ENCODE measurements at places on chromosomes 12 and 14. TPM values are rescaled to one million over a fixed set of nuclear protein-coding genes. Genes with fewer than 3 reads are reported as not detected.
A peak's percentile ranks its signal among the peaks of the same experiment; 100 is the strongest.

The PZP gene
- total RNA-seq = 0.39 TPM

The SLC22A17 gene
- total RNA-seq = 72.5 TPM

DNA sequence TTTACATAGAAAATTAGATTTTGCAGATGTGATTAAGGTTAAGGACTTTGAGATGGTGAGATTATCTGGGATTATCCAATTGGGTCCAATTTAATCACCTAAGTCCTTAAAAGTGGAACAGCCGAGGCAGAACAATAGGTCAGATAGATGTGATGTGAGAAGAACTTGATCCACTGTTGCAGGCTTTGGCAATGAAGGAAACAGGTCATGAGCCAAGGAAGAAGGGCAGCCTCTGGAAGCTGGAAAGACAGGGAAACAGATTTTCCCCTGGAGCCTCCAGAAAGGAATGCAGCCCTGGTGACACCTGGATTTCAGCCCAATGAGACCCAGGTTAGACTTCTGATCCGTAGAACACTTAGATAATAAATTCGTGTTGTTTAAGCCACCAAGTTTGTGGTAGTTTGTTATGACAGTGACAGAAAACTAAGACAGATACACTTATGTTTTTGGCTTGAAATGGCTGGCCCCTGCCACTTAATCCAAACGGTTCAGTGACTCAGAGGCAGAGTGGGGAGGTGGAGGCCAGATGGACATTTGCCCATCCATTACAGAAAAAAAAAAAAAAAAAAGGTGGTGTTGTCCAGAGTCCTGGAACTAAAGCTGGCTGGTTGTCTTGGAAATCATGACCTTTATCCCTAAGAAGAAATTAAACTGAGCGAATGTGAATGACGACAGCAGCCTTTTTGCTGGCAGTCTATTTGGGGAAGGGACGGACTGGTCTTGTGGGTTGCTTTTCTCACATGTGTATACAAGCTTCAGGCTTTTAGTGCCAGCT lies 181.9 kb upstream of the NRXN3 start:
- peak; percentile 20 for DNase-seq

- no peak for DNase-seq
These were observed 264.1 kb downstream of the KIF21A start for GRCh38 chr12:39178837-39179236.

The LRRC10 gene
- 3.2 TPM for total RNA-seq

The GLIPR1L1 gene
- total RNA-seq = not detected

DNA sequence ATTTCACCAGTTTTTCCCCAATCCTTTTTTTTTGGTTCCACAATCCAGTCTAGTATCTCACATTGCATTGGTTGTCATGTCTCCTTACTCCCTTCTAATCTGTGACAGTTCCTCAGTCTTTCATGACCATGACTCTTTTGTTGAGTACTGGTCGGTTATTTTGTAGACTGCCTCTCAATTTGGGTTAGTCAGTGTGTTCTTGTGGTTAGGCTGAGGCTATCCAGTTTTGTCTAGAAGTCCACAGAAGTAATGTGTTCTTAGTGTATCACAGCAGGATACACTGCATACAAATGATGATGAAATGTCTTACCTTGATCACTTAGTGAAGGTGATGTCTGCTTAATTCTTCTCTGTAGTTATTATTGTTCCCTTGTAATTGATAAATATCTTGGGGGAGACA lies 24.8 kb downstream of the PELI2 start:
- no peak for DNase-seq

The GARIN6 gene
- total RNA-seq = not detected

DNA sequence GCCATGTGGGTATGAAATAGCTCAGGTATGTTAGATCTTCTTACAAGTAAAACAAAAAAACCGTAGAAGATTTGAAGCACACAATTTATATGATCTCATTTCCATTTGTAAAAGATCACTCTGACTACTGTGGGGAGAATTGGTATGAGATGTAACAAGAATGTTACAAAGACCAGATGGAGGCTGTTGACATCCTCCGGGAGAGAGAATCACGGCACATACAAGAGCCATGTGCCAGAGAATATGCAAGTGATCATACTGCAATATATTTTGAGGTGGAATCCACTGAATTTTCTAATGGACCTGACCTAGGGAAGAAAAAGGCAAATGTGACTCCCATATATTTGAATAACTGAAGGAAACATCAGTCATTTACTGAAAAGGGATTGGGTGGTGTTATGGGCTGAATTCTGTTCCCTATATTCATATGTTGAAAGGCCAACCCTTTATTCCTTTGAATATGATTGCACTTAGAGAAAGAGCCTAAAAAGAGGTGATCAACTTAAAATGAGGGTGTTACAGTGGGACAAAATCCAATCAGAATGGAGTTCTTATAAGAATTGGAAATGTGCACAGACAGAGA lies 29.1 kb downstream of the PRB3 start:
- no peak for DNase-seq

DNA sequence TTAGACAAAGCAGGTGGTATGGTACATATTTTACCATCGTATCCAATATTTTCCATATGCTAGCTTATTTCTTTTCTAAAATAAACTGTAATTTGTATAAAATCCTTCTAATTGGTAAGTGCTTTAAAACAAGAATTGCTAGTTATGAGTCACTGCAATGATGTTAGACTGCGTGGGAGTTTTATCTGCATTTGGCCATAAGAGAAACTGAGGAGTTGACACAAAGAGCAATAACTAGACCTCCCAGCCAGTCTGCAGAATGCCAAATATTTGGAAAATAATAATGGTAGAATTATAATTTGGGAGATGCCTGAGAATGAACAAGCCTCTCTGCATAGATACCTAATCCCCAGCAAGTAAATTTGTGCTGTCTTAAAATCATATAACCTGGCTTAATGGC lies 61.7 kb upstream of the PTPRR start:
- DNase-seq = no peak

GRCh38 chr12:112998987-112999767 lies 20.9 kb downstream of the OAS2 start:
- DNase-seq = no peak

GRCh38 chr12:111304642-111305071 lies 64.2 kb downstream of the PHETA1 start:
- no peak for DNase-seq

The PARPBP gene
- 0.47 TPM for total RNA-seq

DNA sequence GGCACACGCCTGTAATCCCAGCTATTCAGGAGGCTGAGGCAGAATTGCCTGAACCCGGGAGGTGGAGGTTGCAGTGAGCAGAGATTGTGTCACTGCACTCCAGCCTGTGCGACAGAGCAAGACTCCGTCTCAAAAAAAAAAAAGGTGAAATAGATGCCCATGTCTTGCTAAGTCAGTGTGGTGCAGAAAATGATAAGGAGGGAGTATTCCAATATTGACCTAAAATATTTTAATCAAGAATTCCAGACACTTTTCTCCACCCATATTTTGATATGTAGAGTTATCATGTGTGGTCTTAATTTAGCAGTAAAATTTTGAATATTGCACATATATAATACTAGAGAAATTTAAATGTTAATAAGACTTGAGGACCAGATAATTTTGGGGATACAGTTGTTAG lies 57.7 kb downstream of the WNK1 start:
- no peak for DNase-seq

The PPP1R36 gene
- total RNA-seq = 0.44 TPM

The OR4Q3 gene
- not detected for total RNA-seq

- no peak for DNase-seq
These were observed 2.5 kb downstream of the OR6C2 start for GRCh38 chr12:55446326-55446725.

The SERPINA10 gene
- not detected for total RNA-seq

DNA sequence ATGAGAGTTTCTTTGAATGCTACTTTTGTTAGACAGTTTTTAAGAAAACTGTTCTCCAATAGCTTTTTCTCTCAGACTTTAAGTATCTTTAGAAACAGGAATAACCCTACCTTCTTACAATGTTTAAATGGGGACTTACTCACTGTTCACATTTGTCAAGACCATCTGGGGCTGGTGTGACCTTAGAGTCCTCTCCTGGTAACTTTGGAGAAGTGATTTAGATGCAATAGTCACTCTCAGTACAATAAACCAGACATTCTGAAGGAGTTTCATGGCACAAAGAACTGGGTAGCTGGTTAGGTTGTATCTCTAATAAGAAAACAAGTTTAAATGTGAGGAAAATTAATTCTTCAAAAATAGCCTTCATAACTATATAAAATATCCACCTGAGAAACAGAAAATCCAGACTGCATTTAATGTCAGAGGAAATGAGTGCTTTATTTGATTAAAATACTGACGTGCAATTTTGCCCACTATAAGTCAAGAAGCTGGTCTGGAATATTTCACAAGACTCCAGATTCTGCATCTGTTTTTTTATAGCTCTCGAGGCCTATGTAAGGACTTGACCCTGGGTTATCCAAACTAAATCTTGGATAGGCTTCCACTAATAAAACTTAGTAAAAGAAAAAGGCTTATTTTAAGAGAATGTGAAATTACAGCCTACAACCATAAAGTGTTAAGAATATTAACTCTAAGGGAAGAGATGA lies 108.7 kb downstream of the PTGER2 start:
- DNase-seq = no peak

GRCh38 chr14:26597071-26597588 lies 703 bp downstream of the NOVA1 start:
- DNase-seq = peak; percentile 29

DNA sequence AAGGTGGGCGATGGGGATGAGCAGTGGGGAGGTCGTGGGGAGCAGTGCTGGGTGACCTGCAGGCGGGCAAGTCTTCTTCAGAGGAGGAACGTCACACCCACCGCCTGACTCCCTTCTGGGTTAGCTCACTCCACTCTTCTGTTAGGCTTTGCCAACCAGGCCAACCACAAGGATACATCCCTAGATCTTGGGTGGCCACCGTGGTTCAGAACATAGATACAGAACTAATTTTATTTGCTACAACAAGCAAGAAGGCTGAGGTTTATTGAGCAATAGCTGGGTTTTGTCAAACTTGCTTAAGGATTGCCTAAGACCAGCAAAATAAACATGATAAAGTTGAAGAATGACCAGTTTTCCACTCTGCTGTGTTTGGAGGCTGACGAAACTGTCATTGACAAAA lies 109.4 kb downstream of the DACT1 start:
- peak; percentile 61 for DNase-seq

- DNase-seq = no peak
These were observed 1374.6 kb downstream of the FSCB start for GRCh38 chr14:43132441-43132840.

DNA sequence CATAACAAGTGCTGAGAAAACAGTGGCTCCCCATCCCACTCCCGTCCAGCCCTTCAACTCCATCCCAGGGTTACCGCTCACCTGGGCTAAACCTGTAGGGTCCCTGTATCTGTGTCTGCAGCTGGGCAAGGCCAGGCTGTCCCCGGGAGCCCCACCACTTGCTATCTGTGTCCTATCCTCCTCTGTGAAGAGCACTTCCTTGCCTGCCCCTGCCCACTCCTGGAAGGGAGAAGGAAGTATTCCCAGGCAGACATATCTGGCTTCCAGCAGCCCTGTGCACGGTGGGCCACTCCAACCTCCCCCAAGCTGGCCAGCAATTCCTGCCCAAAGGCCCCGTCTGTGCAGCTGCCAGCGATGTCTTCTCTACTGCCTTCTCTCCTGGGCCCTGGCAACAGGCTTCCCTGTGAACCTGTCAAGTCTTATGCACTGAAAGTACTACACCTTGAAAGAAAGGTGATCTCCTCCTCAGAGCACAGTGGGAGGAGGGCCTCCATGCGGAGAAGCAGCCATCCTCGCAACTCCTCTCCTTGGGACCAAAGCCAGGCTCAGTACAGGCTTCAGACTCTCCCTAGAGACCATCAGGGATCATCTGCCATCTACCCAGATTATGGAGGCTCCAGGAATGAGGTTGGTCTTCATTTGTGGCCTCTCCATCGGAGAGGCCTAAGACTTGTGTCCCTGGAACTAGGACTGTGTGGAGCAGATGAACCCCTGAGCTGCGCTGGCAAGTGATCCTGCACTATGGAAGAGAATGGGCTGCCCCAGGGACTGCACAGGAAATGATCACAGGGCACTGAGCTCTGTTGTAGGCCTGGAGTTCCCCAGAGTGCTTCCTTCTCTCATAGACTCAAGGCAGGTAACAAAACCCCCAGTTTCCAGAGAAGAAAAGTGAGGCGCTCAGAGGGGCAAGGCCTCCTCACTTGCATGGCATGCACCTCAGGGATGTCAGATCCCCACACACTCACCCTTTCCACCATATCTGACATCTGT lies 663.6 kb downstream of the BCL11B start:
- no peak for DNase-seq

The SIX6 gene
- total RNA-seq = not detected

GRCh38 chr14:38291681-38292467 lies 36.0 kb upstream of the CLEC14A start:
- no peak for DNase-seq

The SLC25A47 gene
- total RNA-seq = not detected

- peak; percentile 48 for DNase-seq
These were observed 1.5 kb downstream of the CALM1 start for GRCh38 chr14:90398315-90398839.

The RASSF9 gene
- total RNA-seq = 2.5 TPM

All from right cardiac atrium (tissue), 5 donors.